Fibroblast of the conjunctiva (primary cell): ENCODE measurements at places on chromosomes 6 and 20.

GRCh38 chr6:14729129-14729871 lies 516.6 kb upstream of the JARID2 start:
- no peak for DNase-seq

DNA sequence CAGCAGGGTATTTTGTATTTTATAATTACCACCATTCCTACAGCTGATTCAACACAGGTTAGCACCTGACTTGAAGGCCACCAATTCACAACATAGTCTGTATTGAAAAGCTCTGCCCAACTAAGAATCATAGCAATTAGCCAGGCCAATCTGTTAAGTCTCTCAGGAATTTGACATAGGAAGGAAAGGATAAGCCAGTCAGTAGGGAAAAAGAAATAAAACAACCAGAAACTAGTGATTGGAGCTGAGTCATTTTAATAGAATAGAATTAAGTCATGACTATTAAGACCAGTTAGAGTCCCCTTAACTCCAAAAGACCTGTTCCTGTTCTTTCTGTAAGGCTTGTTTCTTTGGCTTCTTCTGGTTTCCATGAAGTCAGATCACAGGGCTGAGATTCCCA lies 8.1 kb downstream of the RANBP9 start:
- DNase-seq: no peak

- no peak for DNase-seq
These were observed 55.2 kb upstream of the MAFB start for GRCh38 chr20:40744072-40744817.

DNA sequence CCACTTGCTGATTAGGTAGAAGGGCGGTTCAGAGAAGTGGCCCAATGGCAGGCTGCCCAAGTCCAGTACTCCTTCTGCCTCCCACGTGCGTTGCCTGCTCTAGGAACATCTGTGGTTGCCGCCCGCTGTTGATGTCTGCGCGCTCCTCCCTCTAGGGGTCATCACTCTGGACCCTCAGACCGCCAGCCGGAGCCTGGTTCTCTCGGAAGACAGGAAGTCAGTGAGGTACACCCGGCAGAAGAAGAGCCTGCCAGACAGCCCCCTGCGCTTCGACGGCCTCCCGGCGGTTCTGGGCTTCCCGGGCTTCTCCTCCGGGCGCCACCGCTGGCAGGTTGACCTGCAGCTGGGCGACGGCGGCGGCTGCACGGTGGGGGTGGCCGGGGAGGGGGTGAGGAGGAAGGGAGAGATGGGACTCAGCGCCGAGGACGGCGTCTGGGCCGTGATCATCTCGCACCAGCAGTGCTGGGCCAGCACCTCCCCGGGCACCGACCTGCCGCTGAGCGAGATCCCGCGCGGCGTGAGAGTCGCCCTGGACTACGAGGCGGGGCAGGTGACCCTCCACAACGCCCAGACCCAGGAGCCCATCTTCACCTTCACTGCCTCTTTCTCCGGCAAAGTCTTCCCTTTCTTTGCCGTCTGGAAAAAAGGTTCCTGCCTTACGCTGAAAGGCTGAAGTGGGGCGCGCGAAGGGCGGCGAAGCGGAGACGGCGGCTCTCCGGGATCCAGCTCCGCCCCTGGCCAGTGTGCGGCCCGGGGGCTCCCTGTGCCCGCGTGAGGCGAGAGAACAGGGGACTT lies 8.5 kb downstream of the TRIM15 start:
- no peak for DNase-seq

DNA sequence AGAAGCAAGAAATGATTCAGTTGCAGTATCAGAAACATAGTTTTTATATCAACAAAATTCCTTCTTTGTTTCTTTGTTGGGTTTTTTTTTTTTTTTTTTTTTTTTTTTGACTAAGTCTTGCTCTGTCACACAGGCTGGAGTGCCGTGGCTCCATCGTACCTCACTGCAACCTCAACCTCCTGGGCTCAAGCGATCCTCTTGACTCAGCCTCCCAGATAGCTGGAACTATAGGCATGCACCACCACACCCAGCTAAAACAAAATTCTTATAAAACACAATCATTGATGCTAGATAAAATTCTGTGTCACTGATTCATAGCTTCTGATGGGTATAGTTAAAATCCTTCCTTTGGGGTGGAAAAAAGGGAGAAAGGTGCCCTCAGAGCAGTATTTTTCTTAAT lies 110.3 kb upstream of the TNFAIP3 start:
- no peak for DNase-seq

DNA sequence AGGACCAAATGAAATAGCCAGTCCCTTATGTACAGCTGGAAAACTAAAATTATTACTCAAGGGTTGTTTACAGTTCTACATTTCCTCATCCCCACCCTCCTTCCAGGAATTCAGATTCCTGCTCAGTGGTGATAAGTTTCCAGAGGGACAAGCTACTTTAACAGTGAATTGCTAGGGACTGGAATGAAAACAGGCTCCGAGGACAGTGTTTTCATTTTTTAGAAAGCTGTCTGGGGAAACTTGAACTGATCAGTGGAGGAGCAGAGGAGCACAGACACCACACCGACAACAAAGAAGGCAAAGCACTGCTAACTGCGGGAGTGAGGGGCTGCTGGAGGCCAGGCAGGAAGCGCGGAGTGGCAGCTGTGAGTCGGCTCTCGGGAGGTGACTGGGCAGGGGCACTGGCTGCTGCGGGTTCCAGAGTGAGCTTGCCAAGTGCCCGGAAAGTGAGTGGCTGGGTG lies 322.2 kb downstream of the ESR1 start:
- DNase-seq: no peak

GRCh38 chr20:38260025-38260377 lies 534 bp downstream of the KIAA1755 start:
- DNase-seq: no peak

GRCh38 chr6:156419594-156419993 lies 357.6 kb upstream of the ARID1B start:
- DNase-seq: no peak

GRCh38 chr6:9522101-9522500 lies 892.8 kb downstream of the TFAP2A start:
- no peak for DNase-seq

DNA sequence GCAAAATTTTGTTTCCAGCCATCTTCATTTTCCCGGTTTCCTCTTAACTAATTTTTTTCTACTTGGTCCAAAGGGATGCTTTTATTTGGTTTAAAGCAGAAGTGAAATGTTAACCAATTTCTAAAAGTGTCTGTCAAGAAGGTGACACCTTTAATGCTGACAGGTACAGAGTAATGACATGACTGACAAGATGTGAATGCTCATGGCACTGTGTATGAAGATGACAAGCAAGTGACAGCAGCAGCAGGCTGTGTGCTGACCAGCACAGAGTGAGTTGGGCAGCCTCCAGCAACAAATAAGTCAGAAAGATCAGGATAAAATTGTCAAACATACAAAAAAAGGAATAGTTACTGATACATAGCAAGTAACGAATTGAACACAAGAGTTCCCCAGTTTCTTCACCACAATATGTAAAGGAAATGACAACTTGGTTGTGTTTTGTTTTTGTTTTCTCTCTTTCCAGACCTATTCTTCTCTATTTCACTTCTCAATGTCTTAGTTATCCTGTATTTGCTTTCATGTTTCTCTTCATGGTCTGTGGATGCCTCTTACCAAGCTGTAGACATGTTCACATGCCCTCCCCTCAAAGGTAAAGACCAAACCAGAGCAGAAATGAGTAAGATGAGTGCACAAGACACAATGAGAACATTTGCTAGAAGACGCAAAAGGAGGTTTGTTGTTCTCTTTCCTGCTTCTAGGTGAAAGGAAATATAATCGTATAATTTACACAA lies 174.9 kb downstream of the FRK start:
- DNase-seq: no peak

DNA sequence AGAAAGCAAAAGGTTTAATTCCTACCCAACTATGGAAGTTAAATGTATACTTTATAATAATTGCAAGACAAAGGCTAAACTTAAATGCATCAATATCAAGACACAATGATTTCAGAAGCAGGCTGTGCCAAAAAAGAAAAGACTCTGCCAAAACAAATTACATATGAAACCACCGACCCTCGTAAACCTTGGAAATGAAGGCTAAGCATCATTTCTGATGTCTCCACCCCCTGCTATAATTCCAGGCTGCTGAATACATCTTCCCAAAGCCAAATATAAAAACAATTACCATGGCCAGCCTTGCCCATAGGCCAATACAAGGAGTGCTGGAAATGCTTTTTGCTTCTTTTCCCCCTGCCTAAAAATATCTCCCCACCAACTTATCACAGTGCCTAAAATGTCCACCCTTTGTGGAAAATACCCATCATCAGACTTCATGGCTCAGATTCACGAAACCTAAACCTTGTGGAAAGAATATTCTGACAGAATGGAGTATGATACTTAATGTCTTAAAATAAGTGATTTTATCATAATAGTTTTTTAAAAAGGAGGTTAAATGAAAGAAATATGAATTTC lies 37.4 kb downstream of the RCAN2 start:
- DNase-seq: no peak

DNA sequence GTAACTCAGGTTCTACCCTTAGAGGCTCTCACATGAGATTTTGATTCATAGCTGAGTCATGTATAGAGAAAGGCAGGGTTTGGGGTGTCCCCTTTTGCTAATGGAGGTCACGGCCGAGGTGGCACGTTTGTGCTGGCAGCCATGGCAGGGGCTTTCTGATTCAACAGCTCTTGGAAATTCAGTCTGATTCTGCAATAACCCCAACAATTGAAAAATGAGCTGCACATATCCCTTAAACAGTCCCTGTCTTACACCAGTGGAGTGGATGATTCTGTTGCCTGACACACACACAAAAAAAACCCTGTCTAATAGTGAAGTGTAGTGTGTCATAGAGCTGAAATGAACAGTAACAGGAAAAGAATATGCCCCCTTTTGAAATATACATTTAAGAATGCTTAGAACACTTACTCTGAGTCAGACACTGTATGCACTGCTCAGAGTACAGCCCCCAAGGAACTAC lies 40.4 kb upstream of the ARG1 start:
- no peak for DNase-seq
